CD8-positive, alpha-beta memory T cell (primary cell): ENCODE measurements at places on chromosomes 7 and 10. TPM values are rescaled to one million over a fixed set of nuclear protein-coding genes. Genes with fewer than 3 reads are reported as not detected.

DNA sequence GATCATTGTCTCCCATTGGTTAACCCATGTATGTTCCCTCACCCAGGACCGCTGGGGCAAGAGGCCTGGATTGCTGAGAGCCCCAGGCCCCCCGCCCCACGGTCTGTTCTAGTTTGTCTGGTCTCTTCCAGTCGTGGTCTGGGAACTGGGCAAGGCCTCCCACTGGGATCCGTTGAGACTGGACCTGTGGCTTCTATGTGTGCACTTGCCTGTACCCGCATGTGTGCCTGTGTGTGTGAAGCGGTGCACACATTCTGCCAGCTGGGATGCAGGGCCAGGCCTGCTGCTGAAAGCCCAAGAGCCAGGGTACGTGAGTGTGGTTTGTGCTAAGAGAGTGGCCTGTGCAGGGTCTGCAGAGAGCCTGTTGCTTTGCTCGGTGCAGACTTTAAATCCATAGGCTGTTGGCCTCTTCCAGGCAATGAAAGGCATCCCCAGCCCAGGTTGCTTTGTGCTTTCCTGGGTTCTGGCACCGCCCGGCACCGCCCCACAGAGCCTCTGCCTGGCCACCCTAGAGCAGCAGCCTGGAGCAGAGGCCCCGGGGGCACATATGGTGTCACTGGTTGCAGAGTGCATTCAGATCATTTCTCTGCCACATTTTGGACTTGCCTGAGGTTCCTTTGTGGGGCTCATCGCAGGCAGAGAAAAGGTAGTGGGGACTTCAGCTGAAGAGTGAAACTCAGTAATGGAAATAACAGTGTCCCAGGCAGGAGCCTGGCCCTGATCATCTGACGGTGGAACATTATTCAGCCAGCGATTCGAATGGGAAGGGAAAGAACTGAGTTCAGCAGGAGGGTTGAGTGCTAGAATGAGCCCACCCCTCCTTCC is 215.5 kb downstream of the GLRX3 start:
- DNase-seq, result no peak

DNA sequence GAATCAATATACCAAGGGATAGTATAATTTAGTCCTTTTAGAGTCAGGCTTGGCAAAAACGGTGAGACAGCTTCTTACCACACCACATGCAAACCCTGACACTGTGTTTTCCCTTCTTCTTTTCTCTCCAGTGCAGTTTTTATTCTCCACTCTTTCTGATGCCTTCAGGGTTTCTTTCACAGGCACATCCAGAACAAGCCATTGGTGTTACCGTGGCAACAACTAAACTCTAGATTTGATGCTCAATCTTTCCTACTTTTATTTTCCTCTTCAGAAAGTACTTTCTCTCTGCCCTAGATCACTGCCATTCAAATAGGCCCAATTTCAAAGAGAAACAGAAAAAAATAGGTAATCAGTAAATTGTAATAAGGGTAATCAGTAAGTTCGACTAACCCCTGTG is 469.8 kb upstream of the POT1 start:
- DNase-seq, result no peak

The NPY4R2 gene
- not detected for total RNA-seq

DNA sequence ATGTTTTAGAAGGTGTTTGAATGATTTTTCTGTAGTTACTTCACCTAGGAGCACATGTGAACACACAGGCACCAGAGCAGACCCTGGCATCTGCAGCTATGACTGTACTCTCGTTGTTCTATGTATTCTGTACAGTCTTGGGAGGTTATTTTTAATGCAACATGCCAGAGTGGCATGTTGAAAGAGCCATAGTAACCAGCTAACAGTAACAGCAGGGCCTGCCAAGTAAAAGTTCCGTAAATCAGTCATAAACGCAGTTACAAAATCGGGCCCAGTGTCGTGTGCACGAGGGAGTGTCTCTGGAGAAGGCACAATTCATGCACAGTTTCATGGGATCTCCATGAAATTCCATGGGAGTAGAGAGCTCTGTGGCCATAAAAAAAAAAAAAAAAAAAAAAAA is 108.3 kb upstream of the CDK6 start:
- DNase-seq, result no peak

DNA sequence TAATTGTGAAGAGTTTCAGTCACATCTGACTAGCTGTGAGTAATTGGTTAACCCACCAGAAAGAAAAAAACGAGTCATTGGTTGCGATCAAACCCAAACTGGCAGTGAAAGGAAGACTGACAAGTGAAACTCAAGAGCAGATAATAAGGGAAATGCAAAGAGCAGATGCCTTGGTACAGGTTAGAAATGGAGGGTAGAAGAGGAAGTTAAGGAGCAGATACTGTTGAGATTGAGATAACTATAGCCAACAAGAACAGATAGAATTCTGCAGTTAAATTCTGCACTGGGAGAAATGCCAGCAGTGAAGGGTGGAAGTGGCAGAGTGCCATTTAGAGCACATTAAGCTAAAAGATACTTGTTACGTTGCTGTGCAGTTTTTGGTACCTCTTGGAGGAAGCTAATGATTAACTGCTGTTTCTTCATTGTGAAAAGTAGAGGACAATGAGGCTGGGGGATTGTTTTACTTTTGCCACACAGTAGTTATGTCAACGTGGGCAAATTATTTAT is 65.8 kb downstream of the CDK13 start:
- no peak for DNase-seq

The AGAP9 gene
- total RNA-seq, result 5.1 TPM

- no peak for DNase-seq
These were observed 595.0 kb downstream of the GRM8 start for GRCh38 chr7:126657599-126658358.

GRCh38 chr10:61197057-61197456 is 253.1 kb upstream of the RHOBTB1 start:
- DNase-seq, result no peak

- DNase-seq, result no peak
These were observed 1.6 kb upstream of the MARVELD1 start for GRCh38 chr10:97711640-97712572.

DNA sequence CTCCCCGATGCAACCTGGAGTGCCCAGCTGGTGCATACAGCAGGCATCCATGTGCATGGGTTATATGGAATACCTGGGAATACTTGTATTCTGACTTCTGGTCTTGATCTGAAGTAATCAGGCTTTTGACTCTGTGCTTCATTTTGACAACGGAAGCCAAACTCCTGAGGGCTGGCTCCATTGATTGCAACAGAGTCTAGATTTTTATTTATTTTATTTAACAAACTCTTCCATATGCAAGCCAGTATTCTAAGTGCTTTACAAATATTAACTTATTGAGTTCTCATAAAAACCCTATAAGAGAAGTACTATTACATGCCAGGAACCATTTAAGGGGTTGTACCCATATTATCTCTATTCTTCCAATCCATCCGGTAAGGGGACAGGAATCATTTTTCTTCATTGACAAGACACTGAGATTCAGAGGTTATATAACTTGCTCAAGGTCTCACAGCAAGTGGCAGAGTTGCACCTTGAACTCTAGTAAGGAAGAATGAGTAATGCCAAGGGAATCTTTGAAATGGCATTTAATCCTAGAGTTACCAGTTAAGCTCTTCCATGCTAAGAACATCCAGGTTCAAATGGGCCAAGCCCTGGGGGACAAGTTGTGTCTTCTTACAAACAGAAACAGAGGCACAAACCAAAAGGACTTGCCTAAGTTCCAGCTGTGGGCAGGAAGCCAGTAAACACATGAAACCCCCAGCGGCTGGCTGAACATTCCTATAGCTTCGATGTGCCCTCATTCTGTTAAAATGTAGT is 241.0 kb downstream of the WDR11 start:
- DNase-seq, result no peak

The AZGP1 gene
- not detected for total RNA-seq

DNA sequence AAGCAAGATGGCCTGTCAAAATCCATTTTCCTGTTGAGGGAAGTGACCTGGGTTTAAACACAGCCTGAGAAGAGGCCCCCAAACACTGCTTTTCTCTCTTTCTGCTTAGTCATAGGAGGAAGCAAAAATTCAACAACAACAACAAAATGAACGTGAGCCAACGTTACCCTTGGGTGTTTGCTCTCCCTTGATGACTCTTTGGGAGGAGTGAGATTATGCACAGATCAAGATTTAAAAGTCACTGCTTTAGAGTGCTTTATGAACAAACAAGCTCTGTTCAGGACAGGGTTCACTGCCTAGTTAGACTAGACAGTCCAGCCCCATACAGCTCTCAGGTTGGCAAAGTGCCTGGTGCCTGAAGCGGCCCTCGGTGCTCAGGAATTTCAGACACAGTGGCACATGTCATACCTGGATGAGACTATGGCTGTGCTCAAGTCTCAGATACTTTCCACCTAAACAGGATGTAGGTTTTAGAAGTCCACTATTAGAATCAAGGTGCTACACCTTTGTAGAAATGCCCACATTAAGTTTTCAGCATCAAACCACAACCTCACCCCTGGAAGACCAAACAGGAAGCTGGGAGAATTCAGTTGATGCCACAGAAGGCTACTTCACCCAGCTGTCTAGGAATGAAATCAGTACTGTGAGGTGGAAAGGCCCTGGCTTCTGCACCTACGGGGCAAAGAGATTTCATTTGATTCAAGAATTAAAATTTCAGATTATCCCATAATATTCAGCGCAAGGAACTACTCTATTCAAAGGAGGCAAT is 38.7 kb downstream of the DENND11 start:
- DNase-seq, result no peak

The MSS51 gene
- 1.5 TPM for total RNA-seq

DNA sequence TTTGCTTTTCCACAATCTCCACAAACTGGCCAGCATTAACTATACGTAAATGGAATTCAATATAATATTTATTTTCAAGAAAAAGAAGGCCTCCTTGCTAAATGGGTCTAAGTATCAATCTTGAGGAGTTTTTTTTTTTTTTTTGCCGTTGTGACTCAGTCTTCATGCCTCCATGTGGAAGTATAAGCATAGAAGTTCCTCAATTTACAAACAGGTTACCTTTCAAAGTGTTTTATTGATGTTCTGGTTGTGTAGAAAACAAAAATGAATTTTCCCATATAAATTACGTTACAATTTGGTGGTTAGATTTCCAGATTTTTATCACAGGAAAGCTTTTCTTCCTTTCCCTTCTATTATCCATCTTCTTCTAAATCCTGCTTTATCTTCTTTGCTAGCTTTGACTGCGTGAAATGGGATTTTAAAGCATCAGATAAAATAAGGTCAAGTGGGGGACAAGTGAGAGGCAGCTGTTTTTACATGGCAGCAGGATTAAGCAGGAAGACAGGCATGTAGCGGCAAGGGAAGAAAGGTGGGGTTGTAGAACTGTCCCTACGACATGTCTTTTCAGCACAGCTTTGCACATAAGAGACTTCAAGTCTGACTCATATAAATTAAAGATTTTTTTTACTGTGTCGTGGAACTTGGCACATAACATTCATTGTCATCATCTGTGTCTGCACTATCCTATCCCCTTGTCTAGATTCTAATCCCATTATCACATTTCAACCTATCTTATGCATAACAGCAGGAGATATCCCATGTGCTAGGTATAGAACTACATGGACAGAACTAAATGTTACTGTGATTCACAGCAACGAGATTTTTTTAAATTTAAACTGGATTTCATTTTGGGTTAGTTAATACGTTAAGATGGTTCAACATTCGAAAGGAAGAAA is 135.3 kb upstream of the FAM3C start:
- no peak for DNase-seq

DNA sequence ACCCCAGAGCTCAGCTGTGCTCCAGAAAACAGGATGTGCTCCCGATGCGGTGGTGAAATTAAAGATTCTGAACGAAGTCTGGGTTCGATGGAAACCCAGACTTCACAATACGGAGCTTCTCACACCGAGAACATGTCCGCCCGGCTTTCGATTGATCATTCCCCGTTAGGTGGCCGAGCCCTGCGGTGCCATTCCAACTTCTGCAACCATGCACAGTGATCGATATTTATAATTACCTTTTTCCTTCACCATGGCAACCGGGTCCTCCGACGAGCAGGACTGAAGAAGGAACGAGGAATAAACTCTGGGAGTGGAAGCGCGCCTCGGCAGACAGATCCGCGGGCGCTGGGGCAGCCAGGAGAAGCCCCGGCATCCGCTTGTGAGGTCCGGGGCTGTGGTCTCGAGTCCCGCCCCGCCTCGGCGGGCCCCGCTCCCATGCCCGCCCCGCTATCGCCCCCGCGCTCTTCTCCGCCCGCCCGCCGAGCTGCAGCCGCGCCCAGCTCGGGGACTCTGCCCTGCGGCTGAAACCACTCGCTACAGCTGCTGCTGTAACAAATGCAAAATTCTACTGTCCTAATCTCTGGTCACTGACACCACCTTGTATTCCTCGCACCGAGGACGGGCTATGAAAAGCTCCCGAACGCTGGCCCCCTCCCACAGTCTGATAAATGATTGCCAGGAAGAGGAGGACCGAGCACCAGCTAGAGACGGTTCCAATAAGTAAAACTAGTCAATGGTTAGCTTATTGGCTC is 26.2 kb downstream of the ABLIM1 start:
- DNase-seq, result no peak
